ENCODE measurements at places on chromosomes 12 and 14.

DNA sequence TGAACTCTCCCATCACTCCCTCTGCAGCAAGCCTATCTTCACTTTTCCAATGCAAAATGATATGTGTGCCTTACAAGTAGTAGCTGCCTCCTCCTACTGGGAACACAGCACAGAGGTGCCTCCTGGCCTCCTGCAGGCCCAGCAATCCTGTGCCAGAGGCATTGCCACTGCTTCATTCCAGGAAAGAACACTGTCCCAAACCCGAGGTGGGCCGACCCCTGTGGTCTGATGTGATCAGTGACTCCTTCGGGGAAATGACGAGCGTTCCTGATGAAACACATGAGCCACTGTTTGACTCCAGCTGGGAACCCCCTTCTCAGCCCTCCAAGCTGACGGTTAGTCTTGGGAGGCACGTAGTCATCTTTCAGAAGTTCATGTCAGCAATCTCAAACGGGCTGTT, 19.5 kb downstream of the PSMC1 start:
- DNase-seq: no peak

DNA sequence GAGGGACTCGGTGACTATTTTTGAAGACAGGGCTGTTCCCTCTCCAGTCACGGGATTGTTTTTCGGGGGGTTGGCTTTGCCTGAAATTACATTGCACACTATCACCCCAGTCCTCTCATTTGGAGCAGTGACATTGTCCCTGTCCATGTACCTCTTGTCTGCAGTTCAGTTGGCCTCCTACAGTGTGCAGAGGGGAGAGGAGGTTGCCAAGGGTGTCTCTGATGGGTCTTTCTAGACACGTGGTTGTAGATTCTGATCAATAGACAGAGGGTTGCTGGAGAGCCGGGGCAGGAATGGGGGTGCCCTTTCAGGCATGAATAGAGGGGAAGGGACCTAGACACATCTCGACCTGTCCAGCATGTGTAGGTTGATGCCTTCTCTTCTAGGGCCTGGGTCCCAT, 1.2 kb downstream of the TMEM120B start:
- DNase-seq: no peak

DNA sequence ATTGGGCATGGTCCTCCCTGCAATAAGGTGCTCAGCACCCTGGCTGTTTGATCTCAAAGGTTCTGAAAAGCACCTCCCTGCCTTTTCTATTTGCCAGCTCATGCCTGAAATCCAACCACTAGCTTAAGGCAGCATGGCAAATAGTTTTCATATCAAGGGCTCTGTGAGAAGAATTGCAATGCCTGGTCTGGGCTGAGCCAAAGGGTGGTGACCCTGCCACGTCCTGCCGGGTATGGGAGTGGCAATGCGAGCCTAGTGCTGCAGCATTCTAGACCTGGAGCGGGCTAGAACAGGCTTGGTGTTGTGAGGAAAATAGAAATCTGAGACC, 2.3 kb upstream of the SCNN1A start:
- no peak for DNase-seq

DNA sequence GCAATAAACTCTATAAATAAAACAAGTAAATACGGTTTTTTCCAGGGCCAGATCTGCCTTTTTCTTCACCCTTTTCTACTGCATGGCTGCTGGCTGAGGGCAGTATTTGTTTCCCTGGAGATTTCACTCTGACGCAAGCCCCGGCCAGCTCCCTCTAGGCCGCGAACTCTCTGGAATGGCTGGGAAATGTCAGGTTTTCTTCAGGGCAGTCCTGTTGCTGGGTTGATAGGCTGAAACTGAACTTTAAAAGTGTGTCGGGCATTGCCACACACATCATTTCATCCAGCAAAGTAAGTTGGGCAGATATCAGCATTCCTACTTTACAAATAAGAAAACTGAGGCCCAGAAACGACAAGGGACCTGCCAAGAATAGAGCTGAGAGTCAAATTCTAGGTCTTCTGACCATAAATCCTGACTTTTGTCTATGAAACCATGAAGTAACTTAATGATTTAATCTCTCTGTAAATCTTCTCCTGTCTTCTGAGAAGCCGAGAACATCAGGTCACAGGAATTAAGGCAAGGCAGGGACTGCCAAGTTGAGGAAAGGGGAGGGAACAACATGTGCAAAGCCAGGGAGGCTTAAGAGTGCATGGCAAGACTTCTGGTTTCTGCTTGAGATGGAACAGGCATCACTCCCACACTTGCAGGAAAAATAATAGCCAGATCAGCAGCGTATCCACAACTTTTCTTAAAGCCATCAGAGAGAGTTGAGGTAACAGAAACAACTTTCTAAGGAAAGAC, 205.0 kb upstream of the CCDC196 start:
- no peak for DNase-seq
